ENCODE measurements at places on chromosomes 3 and 15.

GRCh38 chr3:72044231-72044855 lies 259.4 kb upstream of the PROK2 start:
- peak; percentile 68 for DNase-seq

DNA sequence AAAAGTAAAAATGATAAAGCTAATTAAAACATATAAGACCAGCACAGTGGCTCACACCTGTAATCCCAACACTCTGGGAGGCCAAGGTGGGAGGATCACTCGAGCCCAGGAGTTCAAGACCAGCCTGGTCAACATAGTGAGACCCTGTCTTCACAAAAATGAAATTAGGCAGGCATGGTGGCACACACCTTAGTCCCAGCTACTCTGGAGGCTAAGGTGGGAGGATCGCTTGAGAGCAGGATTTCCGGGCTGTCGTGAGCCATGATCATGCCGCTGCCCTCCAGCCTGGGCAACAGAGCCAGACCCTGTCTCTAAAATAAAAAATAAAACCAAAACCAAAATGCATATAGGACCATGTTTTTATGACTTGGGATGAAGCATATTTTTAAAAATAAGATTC lies 4.8 kb upstream of the PRSS50 start:
- no peak for DNase-seq

- DNase-seq: no peak
These were observed 26.3 kb upstream of the DYNC1LI1 start for GRCh38 chr3:32596909-32597369.

DNA sequence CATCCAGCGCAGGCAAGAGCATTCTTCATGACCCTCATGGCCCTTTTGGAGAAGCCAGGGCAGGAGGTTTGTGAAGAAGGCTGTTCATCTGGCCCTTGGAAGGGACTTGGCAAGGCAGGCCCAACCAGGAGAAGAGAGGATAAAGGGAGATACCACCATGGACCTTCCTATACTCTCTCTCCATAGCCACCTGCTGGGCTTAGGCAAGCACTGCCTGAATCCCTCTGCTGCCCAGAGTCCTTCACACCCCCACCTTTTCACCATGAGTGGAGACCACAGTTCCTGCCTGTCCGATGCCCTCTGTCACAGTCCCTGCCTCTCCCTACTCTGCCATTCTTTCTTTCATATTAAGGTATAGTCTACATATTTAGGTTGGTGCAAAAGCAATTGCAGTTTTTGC lies 10.6 kb upstream of the SFMBT1 start:
- DNase-seq: peak; percentile 24

GRCh38 chr15:58212909-58213526 lies 74.8 kb downstream of the AQP9 start:
- peak; percentile 41 for DNase-seq
